ENCODE measurements at places on chromosomes 11 and 22. TPM values are rescaled to one million over a fixed set of nuclear protein-coding genes. Genes with fewer than 3 reads are reported as not detected.

The TEAD1 gene
- 79.2 TPM for polyA plus RNA-seq

The TCP11L1 gene
- polyA plus RNA-seq = 23.4 TPM

The CSNK2A3 gene
- 1.3 TPM for polyA plus RNA-seq

The LRRC10B gene
- polyA plus RNA-seq = not detected

The PDGFB gene
- 0.13 TPM for polyA plus RNA-seq

The MAPK11 gene
- 11.2 TPM for polyA plus RNA-seq

The CXCR5 gene
- not detected for polyA plus RNA-seq

The GPHA2 gene
- polyA plus RNA-seq = not detected

The SLC36A4 gene
- polyA plus RNA-seq = 9.6 TPM

The NUP160 gene
- 22.2 TPM for polyA plus RNA-seq

- DNase-seq = no peak
These were observed 12.1 kb downstream of the SPATA19 start for GRCh38 chr11:133832991-133833897.

- no peak for DNase-seq
These were observed 534.2 kb downstream of the TBC1D22A start for GRCh38 chr22:47296405-47297260.

- no peak for DNase-seq
These were observed 47.5 kb upstream of the POU2AF1 start for GRCh38 chr11:111426617-111427016.

DNA sequence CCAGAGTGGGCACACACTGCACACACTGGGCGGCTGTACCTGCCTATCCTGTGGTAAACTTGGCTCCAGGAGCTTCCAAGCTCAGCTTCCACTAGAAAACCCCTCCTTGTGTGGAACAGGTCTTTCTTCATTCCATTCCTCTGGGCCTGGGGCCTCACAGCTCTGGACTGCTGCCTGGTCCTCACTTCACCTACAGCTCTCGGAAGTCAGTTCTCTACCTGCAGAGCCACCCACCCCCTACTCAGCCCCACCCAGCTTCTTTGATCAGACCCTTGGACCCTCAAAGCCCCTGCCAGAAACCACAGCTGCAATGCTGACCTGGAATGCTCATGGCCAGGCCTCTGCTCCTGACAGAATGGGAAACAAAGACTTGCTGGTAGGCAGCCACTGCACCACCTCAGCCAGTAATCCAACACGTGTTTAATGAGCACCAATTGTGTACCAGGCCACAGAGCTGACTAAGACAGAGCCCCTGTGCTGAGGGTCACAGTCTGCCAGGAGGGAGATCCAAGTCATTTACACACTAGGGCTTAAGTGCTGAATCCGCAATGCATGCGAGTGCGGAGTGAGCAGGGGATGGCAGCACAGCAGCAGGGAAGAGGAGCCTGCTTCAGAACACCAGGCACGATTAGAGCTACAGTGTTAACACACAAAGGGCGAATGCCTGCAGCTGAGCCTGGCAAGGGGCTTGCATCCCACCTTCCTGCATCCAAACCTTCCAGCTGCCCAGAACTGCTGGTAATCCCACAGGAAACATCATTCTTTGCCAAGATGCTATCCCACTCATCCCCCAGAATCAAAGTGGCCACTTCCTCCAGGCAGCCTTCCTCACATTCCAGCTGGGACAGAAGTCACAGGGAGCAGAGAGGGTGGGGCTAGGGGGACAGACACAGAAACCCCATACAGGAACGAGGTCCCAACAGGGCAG, 4.6 kb downstream of the GNB1L start:
- no peak for DNase-seq

DNA sequence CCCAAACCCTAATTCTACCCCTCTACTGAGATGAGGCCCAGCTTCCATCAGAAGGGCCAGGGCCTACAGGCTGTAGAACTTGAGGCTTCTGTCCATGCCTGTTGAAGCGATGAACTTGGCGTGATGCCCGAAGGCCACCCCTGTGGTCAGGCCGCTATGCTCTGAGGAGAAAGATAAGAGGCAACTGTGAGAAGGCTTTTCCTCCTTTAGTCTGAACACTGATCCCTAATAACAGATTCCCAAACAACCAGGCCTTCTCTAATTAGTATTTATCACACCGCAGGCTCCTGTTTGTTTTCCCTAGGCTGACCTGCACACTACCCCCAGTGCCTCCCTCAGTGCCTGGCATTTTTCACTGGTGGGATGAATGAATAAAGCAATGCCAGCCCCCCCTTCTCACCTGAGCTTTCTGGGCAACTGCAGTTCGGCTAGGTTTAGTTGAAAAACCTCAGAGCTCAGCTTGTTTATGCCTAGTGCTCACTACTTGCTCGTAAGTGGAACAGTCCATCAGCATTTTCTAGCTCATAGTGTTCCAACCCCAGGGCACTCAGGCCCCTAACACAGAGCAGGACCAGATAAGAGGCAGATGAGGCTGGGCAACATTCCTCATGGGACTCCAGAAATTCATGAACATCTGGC, 15.2 kb downstream of the PRPF19 start:
- no peak for DNase-seq

DNA sequence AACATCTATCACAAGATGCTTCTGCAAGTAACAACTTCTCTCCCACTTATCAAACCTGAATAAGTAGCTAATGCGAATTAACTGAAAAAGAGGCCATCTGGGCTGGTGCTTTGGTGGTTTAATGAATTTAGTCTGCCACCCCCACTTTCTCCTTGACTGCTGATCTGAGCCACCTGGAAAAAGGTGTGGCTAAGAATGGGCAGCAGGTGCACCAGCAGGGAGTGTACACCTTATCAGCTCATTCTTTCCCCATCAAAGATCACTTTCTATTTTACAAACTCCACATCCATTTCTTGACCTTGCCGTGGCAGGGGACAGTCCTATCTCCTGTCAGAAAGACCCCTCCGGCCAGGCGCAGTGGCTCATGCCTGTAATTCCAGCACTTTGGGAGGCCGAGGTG, 6.5 kb downstream of the RFPL3 start:
- no peak for DNase-seq

GRCh38 chr22:38870312-38870741, 1.7 kb downstream of the CBX6 start:
- DNase-seq = no peak

GRCh38 chr11:35389897-35390465, 29.4 kb downstream of the SLC1A2 start:
- DNase-seq = no peak

DNA sequence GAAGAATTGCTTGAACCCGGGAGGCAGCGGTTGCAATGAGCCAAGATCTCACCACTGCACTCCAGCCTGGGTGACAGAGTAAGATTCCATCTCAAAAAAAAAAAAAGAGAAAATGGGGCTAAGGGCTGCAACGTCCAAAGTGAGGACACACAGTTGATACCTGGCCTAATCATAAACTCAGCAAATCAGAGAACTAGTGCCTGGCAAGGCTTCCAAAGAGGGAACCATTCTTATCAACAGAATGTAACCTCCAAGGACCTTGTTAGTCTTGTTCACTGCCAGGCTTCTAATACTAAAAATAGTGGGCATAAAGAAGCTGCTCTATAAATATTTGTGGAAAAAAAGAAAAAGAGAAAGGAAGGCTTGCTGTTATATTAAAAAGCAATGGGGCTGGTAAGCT, 42.3 kb downstream of the FAM168A start:
- DNase-seq = no peak

DNA sequence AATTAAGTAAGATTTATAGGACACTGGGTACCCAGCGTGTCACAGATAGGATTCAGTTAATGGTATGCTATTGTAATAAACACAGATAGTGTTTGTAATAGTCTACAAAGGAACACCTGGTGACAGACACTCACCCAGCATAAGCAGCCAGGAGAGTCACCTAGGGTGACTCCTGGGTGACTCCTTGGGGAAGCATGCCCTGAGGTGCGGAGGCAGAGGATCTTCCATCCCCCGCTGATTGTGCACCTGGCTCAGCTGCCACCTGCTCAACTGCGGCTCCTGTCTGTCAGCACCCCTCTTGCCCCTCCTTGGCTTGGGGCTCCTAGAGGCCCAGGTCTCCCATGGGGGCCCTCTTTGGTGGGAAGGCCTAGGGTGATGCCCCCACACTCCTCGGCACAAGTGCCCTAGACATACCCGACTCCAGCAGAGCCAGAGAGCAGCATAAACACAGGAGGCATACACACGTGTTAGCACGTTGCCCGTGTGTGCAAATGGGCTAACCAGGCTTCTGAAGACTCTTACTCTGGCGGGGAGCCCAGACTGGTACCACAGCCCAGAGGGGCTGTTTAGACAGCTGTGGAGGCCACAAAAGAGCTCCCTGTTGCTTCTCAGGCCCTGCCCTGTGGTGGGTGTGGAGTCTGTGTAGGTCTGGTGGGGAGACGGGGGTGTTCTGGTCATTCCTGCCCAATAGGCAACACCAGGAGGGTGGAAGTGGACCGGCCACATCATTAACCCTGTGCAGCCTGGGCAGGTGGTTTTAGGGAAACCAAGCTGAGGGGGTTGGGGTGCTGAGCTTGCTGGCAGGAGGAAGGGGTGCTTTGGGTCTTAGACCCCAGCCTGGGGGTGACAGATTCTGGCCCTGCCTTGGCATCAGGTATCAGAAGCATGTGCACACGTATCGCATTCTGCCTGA, 3.0 kb downstream of the INPPL1 start:
- DNase-seq = no peak

DNA sequence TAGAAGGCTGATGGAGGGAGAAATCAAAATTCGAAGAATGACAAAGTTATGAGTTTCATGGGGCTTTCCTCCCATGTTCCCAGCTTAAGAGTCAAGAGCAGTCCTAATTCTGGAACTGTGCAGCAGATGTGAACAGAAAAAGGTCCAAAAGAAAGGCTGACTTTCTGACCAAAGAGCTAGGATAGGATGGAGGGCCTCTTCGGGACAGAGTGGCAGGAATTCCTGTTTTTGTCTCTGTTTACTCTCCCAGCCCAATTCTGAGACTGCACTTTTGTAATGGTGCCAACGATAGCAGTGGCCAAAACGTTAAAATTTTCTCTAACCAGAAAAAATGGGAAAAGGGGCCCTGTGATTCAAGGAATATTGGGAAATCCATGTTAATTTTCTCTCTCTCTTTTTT, 193.6 kb downstream of the EFCAB6 start:
- no peak for DNase-seq

GRCh38 chr22:17265649-17266248, 46.5 kb upstream of the ADA2 start:
- DNase-seq = no peak

GRCh38 chr11:92070026-92070889, 154.4 kb upstream of the FAT3 start:
- DNase-seq = no peak

DNA sequence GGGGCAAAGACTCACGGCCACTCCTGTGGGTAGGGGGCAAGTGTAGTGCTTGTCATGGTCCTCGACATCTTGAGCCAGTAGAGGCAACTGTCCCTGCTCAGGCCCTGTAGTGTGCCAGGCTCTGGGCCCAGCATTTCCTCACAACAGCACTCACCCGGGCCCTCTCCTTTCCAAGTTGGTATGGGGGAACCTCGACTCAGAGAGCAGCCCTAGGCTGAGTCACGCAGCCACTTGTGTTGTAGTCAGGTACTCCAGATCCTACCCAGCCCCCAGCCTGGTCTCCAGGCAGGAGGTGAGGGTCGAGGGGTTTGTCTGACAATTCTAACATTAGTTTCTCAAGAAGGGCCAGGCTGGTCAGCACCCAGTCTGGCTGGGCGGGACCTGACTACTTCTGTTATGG, 4.1 kb downstream of the RELT start:
- DNase-seq = no peak

DNA sequence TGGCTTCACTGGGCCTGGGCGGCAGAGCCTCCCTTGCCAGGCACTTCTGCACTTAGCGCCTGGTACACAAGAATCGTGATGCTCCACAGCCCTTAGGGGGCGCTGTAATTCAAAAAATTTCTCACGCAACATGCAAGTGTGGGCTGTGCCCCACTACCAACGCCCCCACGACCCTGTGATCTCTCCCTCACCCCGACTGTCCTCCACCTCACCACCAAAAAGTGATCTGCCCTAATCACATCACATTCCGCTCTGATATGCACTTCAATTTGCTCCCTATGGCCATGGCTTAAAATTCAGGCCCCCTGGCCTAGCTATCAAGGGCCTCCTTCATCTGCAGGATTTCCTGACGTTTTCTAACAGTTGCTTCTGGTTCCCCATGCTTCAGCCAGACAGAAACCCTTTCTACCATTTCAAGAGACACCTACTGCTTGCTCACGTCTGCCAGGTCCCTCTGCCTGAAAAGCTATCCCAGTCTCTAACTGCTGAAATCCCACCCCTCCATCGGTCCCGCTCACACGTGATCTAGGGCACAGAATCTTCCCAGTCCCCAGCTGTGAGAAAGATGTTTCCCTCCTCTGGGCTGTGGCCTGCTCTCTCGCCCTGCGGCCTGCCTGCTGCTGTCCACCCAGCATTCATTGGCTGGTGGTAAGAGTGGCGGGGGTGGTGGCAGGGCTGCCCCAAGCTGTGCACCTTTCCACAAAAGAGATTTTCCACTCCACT, 27.9 kb upstream of the LRRC32 start:
- DNase-seq = no peak

- DNase-seq = no peak
These were observed 472 bp downstream of the UBXN1 start for GRCh38 chr11:62678433-62678769.

DNA sequence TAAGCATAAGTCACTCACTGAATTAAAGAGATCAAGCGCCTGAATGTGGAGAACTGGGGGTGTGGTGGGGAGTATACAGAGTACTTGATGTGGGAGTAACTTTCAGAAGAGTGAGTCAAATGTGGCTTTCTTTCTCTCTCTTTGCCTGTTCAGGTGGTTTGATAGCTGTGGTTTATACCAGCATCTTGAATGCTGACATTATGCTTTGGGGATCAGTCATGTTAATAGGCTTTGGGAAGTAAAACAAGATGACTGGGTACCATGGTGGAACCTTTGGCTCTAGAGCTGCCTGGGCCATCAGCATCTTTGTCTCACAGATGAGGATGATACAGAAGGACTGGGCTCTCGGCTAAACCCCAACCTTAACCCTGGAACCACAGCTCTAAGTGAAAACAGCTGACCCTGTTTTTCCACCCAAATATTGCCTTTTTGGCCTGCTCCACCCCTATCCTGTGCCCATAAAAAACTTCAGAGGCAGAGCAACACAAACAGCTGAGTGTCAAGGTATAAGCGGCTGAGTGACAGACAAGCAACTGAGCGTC, 58.2 kb upstream of the GNAZ start:
- DNase-seq = no peak

- DNase-seq = no peak
These were observed 53.8 kb downstream of the CASP12 start for GRCh38 chr11:104844451-104844850.

DNA sequence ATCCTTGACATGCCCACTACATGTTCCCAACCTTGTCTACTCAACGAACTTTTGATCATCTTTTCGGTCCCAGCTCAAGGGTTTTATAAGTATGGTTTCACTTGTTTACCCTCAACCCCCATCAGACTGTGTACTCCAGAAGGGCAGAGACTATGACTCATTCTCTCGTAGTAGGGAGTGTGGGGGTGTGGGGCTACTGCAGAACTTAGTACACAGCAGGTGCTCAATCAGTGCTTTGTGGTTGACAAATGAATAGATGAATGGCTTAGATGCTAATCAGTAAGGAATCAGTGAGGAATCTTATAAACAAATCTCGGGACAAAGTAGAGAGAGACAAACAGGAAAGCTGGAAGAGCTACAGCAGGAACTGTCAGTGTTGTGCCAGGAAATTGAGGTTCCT, 151.7 kb upstream of the PLET1 start:
- no peak for DNase-seq

- no peak for DNase-seq
These were observed 112.7 kb downstream of the VPREB1 start for GRCh38 chr22:22357024-22357883.
